ENCODE measurements at places on chromosomes 5 and 9.
A peak's percentile ranks its signal among the peaks of the same experiment; 100 is the strongest.

- DNase-seq: no peak
Measured at GRCh38 chr5:73764586-73764985, 138.6 kb downstream of the ARHGEF28 start.

GRCh38 chr5:95734187-95734586, 3.1 kb downstream of the RHOBTB3 start:
- no peak for DNase-seq

DNA sequence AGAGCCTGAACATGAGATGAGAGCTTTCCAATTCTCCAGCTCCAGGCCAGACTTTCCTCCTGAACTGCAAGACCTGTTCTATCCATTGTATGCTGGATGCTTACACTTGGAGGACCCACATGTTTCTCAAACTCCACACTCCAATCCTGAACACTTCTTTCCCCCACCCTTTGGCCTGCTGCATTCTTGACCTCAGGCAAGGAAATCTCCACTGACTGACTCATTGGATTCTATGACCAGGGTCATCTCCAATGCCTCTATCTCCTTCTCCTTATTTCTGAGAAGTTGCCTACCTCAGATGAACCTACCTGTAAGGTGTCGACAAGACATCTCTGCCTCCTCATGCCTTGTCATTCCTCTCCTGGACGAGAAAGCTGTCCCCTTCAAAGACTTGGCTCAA, 153.6 kb downstream of the CRB2 start:
- DNase-seq: no peak

GRCh38 chr5:59506285-59506877, 387.1 kb downstream of the PDE4D start:
- peak; percentile 48 for DNase-seq

DNA sequence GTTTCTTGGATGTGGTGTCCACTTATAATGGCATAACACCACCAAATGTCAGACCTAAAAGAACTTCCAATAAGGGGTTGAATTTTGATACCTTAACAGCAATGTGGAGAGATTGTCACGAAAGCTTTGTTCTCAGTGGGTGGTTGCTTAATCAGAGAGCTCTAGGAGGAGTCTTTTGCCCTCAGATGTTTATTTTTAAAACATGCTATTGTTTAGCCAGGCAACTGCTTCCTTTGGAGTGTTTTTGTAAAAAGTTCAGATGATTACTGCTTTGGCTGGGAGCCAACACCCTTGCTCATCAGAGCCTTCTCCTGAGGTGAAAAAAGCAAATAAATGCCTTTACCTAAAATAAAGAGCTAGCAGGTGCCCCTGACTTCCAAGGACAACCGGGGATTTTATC, 65.0 kb downstream of the SLC1A1 start:
- DNase-seq: no peak

- DNase-seq: no peak
Measured at GRCh38 chr9:119852390-119852789, 483.2 kb upstream of the BRINP1 start.

GRCh38 chr9:83334320-83334719, 203.9 kb downstream of the FRMD3 start:
- peak; percentile 75 for DNase-seq

- no peak for DNase-seq
Measured at GRCh38 chr5:11455505-11455904, 448.7 kb downstream of the CTNND2 start.

- peak; percentile 73 for DNase-seq
Measured at GRCh38 chr9:98010445-98010844, 27.3 kb downstream of the ANP32B start.

- DNase-seq: no peak
Measured at GRCh38 chr5:17898766-17899165, 264.5 kb downstream of the TAF11L14 start.

- no peak for DNase-seq
Measured at GRCh38 chr5:75675783-75676182, 41.5 kb downstream of the POC5 start.

GRCh38 chr9:129282731-129283211, 104.7 kb upstream of the IER5L start:
- DNase-seq: no peak

DNA sequence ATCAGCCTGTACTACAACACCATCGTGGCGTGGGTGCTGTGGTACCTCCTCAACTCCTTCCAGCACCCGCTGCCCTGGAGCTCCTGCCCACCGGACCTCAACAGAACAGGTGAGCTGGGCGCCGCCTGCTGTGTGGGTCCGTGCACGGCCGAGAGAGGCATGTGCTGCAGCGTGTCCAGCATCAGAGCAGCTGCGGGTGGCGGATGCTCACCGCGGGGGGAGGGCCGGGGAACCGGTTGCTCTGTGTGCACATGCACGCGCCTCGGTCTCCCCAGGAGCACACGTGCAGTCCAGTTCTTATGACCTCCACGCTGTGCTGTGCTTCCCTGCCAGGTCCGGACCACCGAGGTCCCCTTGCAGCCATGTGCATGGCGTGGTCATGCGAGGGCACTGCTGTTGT, 7.6 kb downstream of the SLC6A18 start:
- no peak for DNase-seq

DNA sequence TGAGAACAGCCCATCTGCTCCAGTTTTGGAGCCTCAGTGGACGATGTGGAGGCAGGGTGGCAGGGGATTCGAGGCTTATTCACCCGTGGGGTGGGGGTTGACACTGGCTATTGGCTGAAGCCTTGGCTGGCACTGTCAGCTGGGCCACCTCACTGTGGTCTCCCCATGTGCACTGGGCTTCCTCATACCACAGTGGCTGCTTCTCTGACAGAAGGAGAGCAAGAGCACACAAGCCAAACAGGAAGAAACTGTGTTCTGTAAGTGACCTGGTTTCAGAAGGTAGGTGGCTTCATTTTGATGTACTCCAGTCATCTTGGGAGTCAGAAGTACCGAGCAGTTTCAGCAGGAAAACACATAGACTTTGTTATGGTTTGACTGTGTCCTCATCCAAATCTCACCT, 24.7 kb upstream of the CTNND2 start:
- DNase-seq: no peak

DNA sequence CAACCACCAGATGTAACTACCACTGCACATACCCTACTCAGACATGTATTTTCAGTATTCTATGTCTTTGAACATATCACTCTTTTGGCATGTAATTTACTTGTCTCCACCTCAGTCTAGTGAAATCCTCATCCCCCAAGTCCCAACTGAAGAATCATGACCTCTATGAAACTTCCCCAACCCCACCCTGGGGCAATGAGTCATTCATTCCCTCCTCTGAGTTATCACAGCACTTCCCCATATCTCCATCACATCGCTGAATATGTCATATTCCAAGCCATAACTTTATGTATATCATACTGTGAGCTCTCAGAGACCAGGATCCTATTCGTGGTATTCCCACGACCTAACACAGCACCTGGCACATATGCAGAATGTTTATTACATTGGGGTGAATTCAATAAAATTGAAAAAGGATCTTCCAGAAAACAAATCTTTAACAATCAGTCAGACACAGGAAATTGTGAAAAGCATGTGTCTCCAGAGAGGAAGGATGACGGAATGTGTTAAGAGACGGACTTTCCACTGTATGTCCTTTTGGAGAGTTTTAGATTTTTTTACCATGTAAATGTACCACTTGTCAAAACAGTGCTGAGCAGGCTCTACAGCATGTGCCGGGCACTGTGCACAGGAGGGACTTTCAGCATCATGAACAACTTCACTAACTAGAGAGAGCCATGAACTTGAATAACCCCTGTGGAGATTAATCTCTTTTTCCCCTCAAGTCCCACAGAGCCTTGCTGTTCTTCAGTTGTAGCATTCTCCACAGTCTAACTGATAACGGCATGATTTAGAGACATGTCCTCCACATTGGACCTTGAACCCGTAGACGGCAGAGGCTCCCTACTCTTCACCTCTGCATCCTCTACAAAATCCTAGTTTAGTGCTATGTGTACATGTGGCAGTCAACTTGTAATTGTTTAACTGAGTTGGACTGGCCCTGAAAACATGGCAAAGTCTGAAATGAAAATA, 213.5 kb downstream of the GLIS3 start:
- no peak for DNase-seq

DNA sequence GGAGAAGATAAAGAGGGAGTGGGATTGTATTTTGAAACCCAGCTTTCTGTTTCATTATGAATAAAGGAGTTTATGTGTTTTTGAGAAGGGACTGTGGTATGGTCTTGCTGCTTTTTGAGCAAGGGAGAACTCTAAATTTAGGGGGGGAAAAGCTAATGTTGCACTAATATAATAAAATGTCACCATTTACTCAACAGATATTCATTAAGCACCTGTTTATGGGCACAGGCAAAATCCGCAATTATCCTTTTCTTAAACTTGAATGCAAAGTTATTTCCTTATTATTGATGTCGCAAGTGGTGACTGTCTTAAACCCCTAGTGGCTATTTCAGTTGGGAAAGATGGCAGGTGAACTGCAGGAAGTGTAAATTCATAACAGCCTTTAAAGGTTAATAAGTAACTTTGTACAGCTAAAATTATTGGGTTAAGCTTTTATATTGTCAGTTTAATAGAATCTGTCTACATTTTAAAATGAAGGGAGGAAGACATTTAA, 1.5 kb downstream of the CDC42SE2 start:
- DNase-seq: no peak

GRCh38 chr5:123610209-123610608, 98.2 kb downstream of the CSNK1G3 start:
- DNase-seq: no peak

GRCh38 chr5:96978812-96979449, 43.1 kb downstream of the LNPEP start:
- no peak for DNase-seq

- no peak for DNase-seq
Measured at GRCh38 chr5:120108586-120109248, 355.4 kb upstream of the PRR16 start.

DNA sequence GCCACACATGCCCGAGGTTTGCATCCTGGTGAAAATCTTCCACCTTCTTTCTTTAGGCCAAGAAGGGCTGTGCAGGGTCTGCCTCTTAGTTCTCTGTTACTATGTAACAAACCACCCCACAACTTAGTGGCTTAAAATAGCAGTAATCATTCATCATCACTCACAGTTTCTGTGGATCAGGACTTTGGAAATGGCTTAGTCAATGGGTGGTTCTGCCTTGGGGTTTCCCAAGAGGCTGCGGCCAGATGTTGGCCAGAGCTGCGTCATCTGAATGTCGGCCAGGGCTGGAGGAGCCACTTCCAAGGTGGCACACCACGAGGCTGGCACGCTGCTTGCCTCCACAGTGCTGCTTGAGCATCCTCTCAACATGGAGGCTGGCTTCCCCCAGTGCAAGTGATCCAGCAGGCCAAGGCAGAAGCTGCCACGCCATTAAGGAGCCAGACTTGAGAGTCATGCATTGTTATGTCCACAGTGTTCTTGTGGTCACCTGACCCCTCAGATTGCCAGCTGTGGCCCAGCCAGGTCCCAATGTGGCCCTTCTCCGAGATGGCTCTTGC, 135.2 kb downstream of the RXRA start:
- no peak for DNase-seq
